ENCODE measurements at places on chromosomes 6 and 20.

- peaks cover 3% of the 10 kb centered on the region for H3K4me1 ChIP-seq
- H3K27ac ChIP-seq = no peak overlapping the region
- no peaks in the 10 kb centered on the region for H3K27me3 ChIP-seq
- H3K4me3 ChIP-seq = no peak overlapping the region
These were observed 90.0 kb upstream of the BACH2 start for GRCh38 chr6:90386399-90387382.

DNA sequence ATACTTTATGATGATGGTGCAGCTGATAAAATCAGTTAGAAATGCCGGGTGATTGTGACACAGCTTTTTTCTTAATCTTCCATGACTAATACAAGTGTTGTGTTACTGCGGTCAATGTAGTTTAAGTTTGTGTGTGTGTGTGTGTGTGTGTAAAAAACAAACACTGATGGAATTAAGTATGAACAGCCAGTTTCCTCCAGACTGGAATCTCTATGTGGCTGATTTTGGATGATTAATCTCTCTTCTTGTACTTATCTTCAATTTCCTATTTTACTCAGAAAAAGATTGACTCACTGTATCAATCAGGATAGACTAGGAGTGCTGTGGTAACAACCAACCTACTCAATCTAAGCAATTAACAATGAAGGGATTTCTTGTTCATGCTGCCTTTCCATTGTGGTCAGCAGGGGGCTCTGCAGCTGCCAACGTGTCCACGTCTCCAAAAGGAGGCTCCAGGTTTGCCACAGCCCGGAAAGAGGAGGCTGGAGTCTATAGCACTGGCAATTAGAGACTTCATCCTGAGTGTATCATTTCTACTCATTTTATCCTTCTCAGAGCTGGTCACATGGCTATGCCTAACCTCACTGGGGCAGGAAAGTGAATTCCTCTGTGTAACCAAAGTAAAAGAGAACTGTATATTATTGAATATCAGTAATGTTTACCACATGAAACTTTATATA is 107.7 kb downstream of the CD109 start:
- no peak overlapping the region for H3K4me3 ChIP-seq
- DNase-seq = peak; percentile 48
- no peaks in the 10 kb centered on the region for H3K4me1 ChIP-seq
- H3K27ac ChIP-seq = no peak overlapping the region

GRCh38 chr6:123829302-123829953 is 25.8 kb downstream of the NKAIN2 start:
- DNase-seq = no peak
- no peaks in the 10 kb centered on the region for H3K36me3 ChIP-seq
- peaks cover 16% of the 10 kb centered on the region for H3K4me1 ChIP-seq
- H3K4me3 ChIP-seq = no peak overlapping the region

GRCh38 chr20:53034899-53035298 is 62.7 kb downstream of the TSHZ2 start:
- no peak overlapping the region for H3K4me3 ChIP-seq
- peaks cover 39% of the 10 kb centered on the region for H3K4me1 ChIP-seq
- H3K27ac ChIP-seq = peak overlapping the region; percentile 21
- DNase-seq = no peak

- no peak for DNase-seq
- H3K36me3 ChIP-seq = no peaks in the 10 kb centered on the region
- H3K27ac ChIP-seq = no peak overlapping the region
- H3K4me1 ChIP-seq = peaks cover 22% of the 10 kb centered on the region
These were observed 179.6 kb downstream of the TFAP2C start for GRCh38 chr20:56808732-56809131.

GRCh38 chr6:154590756-154591155 is 80.3 kb upstream of the CNKSR3 start:
- H3K4me3 ChIP-seq = no peak overlapping the region
- H3K4me1 ChIP-seq = peaks cover 7% of the 10 kb centered on the region
- H3K36me3 ChIP-seq = no peaks in the 10 kb centered on the region
- H3K27ac ChIP-seq = no peak overlapping the region
- DNase-seq = no peak

GRCh38 chr20:34268851-34269636 is 27.8 kb downstream of the ASIP start:
- H3K27ac ChIP-seq = no peak overlapping the region
- H3K36me3 ChIP-seq = peaks cover 30% of the 10 kb centered on the region

DNA sequence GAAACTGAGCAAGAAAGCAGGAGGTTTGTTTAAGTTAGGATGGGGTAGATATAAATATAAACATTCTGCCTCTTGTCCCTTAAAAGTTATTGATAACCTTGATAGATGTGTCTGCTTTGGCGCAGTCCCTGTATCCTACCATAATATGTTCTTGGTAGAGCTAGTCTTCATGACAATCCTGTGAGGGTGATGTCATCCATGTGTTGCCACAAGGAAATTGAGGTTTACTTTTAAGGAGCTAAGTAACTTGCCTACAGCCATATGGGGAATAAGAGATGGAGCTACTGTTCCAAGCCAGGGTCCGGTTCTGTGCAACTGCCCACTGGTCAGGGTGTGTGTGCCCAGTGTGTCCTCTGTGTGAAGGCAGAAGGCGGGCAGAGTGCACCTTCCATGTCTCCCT is 78.5 kb downstream of the SSR1 start:
- no peaks in the 10 kb centered on the region for H3K36me3 ChIP-seq
- H3K4me3 ChIP-seq = no peak overlapping the region
- H3K27me3 ChIP-seq = no peaks in the 10 kb centered on the region

DNA sequence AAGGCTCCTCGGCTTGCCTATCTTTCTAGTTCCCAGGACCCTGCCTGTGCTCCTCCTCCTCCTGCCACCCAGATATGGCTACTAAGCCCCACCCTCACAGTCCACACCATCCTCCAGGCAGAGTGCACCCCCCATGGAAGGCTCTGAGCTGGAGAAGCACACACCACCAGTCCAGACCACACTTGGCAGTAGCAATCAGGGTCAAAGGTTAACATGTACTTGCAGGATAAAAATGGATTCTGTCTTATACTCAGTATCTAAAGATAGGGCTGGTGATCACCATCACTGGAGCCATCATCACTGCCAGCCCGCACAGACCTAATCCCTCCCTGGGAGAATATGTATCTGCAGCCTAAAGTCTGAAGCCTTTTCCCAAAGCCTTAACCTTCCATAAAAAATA is 83.4 kb downstream of the PRKN start:
- H3K4me1 ChIP-seq = no peaks in the 10 kb centered on the region
- no peaks in the 10 kb centered on the region for H3K27me3 ChIP-seq
- no peak overlapping the region for H3K4me3 ChIP-seq

DNA sequence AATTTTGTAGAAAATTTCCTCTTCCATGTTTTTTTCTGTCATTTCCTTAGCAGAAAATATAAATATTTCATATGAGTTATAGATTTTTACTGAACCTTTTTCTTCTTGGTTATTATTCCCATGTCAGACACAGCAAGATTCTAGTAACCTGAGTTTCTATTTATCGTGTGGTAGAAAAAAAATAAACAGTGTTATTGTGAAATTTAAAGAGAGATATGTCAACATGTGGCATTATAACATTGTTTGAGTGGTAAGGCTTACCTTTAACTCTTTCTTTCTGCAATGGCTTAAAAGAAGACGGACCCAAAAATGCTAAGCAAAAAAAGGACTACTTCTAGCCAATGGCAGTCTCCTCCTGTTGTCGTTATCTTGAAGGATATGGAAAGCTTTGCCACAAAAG is 18.9 kb downstream of the ORC3 start:
- H3K27ac ChIP-seq = no peak overlapping the region
- no peak for DNase-seq
- no peaks in the 10 kb centered on the region for H3K4me1 ChIP-seq
- H3K27me3 ChIP-seq = no peaks in the 10 kb centered on the region

GRCh38 chr20:309306-309840 is 12.0 kb downstream of the ZCCHC3 start:
- H3K36me3 ChIP-seq = no peaks in the 10 kb centered on the region
- peak overlapping the region; percentile 100 for H3K27ac ChIP-seq
- no peak for DNase-seq

DNA sequence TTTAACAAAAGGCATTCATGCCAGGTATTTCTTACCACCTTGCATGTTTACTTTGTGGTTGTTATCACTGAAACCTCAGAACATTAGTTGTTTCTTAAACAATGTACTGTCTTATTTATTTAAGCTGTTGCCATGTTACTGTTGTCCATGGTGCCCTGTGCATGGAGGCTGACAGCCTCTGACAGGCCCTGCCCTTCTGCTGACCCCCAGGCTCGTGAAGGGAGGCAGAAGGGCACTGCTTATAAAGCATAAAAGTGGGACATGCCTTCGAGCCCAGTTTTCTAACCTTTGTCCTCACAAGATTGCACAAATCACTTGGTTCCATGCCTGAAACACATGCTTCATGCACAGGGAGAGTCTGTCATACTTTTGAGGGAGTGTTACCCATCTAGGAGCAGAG is 46.7 kb upstream of the CLIC5 start:
- H3K27me3 ChIP-seq = no peaks in the 10 kb centered on the region
- H3K4me3 ChIP-seq = no peak overlapping the region
- H3K36me3 ChIP-seq = peaks cover 5% of the 10 kb centered on the region
- DNase-seq = no peak

- peak overlapping the region; percentile 84 for H3K4me3 ChIP-seq
- peaks cover 14% of the 10 kb centered on the region for H3K27me3 ChIP-seq
- DNase-seq = peak; percentile 3
- H3K4me1 ChIP-seq = peaks cover 32% of the 10 kb centered on the region
- H3K36me3 ChIP-seq = peaks cover 4% of the 10 kb centered on the region
- peak overlapping the region; percentile 46 for H3K27ac ChIP-seq
These were observed 66.0 kb downstream of the ZBTB2 start for GRCh38 chr6:151325075-151326050.

DNA sequence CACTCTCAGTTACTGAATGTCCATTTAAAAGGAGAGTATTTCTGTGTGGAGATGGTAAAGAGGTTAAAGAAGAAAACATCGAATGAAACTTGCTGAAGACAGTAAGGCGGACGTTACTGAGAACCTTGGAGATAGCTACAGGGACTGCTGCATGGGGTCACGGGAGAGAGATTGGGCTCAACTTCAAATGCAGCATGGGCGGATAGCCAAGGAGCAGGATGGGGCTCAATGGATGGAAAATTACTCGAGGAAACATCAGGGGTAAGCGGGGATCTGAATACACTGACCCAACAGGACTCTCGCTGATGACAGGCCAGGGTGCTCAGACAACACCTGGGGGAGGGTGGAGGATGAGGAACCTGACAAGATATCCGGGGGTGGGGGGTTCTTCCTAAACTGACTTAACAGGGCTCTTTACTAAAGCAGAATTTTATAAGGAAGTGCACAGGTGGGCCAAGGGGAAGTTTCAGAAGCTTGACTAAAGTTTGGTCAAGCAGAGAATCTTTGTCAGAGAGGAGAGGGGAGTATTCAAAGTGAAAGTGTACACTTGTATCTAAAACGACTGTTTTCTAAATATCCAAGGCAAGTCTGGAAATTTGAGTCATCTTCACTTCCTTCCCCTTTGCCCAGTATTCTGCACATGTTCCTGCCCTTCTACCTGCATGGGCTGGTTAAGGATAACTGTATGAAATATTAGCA is 22.8 kb downstream of the ECT2L start:
- no peaks in the 10 kb centered on the region for H3K27me3 ChIP-seq
- peaks cover 15% of the 10 kb centered on the region for H3K4me1 ChIP-seq
- no peak overlapping the region for H3K27ac ChIP-seq
- no peaks in the 10 kb centered on the region for H3K36me3 ChIP-seq
- H3K4me3 ChIP-seq = no peak overlapping the region
- no peak for DNase-seq

DNA sequence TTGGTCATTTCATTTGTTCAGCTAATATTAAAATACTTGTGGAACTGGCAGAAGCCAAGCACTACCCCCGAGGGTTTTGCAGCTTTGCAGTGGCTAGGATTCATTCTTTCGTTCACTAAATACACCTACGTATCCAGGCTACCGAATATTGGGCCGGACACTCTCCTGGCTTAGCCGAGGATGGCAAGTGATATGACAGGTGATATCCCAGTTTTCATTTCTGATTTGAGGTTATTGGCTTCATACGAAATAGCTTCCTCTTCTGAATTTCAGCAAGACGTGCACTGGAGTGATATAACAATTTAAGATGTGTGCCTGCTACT is 536 bp upstream of the MTFR2 start:
- DNase-seq = no peak
- no peaks in the 10 kb centered on the region for H3K36me3 ChIP-seq
- peak overlapping the region; percentile 29 for H3K27ac ChIP-seq
- peak overlapping the region; percentile 96 for H3K4me3 ChIP-seq
- H3K27me3 ChIP-seq = peaks cover 15% of the 10 kb centered on the region
- H3K4me1 ChIP-seq = peaks cover 27% of the 10 kb centered on the region

- no peaks in the 10 kb centered on the region for H3K27me3 ChIP-seq
- no peak overlapping the region for H3K4me3 ChIP-seq
- peaks cover 8% of the 10 kb centered on the region for H3K4me1 ChIP-seq
- no peak for DNase-seq
- H3K36me3 ChIP-seq = peaks cover 2% of the 10 kb centered on the region
- no peak overlapping the region for H3K27ac ChIP-seq
These were observed 97.2 kb downstream of the JAG1 start for GRCh38 chr20:10576411-10577090.

- no peak overlapping the region for H3K4me3 ChIP-seq
- H3K27ac ChIP-seq = no peak overlapping the region
- no peaks in the 10 kb centered on the region for H3K36me3 ChIP-seq
These were observed 112.3 kb downstream of the PFDN4 start for GRCh38 chr20:54320148-54320607.

DNA sequence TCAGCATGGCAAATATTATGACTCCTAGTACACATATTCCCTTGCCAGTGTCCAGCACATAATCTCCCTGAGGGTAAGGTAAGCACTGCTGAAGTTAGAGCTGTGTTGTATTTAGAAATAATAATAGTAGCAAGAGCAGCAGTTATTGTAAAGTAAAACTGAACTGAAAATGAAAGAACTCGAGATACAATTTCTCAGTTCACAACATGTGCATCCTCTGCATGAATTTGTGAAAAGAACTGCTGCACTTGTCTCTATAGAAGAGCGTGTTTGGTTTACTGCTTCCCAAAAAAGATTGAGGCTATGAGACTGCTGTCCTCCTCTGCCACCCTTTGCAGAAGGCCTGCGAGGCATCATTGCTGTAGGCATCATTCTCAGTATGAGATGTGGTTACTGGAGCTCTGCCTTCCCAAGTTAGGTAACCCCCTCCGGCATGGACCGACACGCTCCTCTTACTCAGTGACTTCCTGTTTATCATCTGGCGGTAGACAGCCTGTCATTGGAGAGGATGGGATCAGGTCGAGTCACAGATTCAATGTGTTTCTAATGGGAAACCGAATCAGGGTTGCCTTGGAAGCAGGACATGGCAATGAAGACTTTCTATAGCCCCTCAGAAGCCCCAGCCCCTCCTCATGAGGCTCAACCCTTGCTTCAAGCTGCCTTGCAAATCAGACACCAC is 48.1 kb downstream of the SLC24A3 start:
- H3K27me3 ChIP-seq = peaks cover 26% of the 10 kb centered on the region
- H3K27ac ChIP-seq = no peak overlapping the region
- H3K36me3 ChIP-seq = no peaks in the 10 kb centered on the region
- no peak overlapping the region for H3K4me3 ChIP-seq

DNA sequence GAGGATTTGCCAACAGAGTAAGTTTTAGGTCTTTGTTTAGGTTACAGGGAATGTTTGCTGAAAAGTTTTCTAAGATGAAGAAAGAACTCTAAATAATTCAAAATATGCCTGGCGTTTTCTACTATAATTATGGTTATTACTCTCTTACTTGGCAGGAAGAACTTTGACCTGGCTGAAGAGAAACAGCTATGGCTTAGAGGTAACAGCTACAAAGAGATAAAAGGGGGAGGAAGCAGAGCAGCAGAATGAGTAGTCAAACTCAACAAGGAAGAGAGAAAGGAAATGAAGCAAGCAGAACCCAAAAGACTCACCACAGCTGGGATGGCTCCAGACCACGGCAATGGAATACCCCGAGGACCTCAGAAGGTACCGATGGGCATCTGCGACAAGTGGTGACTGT is 95.6 kb downstream of the KIF16B start:
- no peak for DNase-seq
- no peaks in the 10 kb centered on the region for H3K27me3 ChIP-seq
- peaks cover 10% of the 10 kb centered on the region for H3K36me3 ChIP-seq
- H3K4me3 ChIP-seq = no peak overlapping the region
- H3K27ac ChIP-seq = peak overlapping the region; percentile 79

All from neural crest cell (in vitro differentiated cells).